Pancreas (tissue), 10 donors: ENCODE measurements at places on chromosomes 3 and 15. TPM values are rescaled to one million over a fixed set of nuclear protein-coding genes. Genes with fewer than 3 reads are reported as not detected.

The GOLGA8S gene
- 0.21 TPM for polyA plus RNA-seq

The MYLK gene
- 6.0 TPM for polyA plus RNA-seq

The AHSG gene
- polyA plus RNA-seq, result 0.30 TPM

The PRR20G gene
- not detected for polyA plus RNA-seq

The CPNE4 gene
- 0.76 TPM for polyA plus RNA-seq

The ADAMTS17 gene
- polyA plus RNA-seq, result 10.6 TPM

The CSPG5 gene
- polyA plus RNA-seq, result 0.40 TPM

The GPR27 gene
- polyA plus RNA-seq, result 4.6 TPM

The STARD9 gene
- polyA plus RNA-seq, result 2.6 TPM

The CLDND1 gene
- polyA plus RNA-seq, result 37.2 TPM

The SLC9C1 gene
- polyA plus RNA-seq, result not detected

The FRMD5 gene
- polyA plus RNA-seq, result 0.42 TPM

The SPTSSB gene
- 8.0 TPM for polyA plus RNA-seq

The HTD2 gene
- polyA plus RNA-seq, result 5.5 TPM

The ADAMTSL3 gene
- 0.54 TPM for polyA plus RNA-seq

The PCSK6 gene
- polyA plus RNA-seq, result 0.87 TPM

The C3orf20 gene
- polyA plus RNA-seq, result not detected
